Esophagus squamous epithelium (tissue), 5 donors: ENCODE measurements at places on chromosomes 11 and 22. TPM values are rescaled to one million over a fixed set of nuclear protein-coding genes. Genes with fewer than 3 reads are reported as not detected.

The FOLR3 gene
- not detected for total RNA-seq

The ANO5 gene
- 0.48 TPM for total RNA-seq

The APOBEC3B gene
- total RNA-seq: not detected

The MAJIN gene
- total RNA-seq: not detected

The MRGPRF gene
- 4.0 TPM for total RNA-seq

The ZNF143 gene
- 20.9 TPM for total RNA-seq

The BTBD18 gene
- not detected for total RNA-seq

The HTR3A gene
- not detected for total RNA-seq

The PHOX2A gene
- total RNA-seq: not detected

The ASCL2 gene
- 5.1 TPM for total RNA-seq

The SMTNL1 gene
- not detected for total RNA-seq

DNA sequence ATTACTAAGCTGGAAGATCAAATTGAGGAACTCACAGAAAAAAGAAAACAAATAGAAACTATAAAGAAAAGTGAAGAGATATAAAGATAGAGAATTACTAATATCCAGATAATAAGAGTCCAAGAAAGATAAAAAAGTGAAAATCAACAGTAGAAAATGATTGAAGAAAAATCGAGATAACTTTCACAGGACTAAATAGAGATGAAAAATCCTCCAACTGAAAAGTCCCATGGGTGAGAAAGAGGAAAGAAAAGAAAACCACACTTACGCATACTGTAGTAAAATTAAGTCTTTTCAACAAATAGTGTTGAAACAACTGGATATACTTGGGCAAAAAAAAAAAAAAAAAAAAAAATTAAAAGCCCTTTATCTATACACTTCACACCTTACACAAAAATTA lies 60.0 kb downstream of the ENTHD1 start:
- DNase-seq: no peak

DNA sequence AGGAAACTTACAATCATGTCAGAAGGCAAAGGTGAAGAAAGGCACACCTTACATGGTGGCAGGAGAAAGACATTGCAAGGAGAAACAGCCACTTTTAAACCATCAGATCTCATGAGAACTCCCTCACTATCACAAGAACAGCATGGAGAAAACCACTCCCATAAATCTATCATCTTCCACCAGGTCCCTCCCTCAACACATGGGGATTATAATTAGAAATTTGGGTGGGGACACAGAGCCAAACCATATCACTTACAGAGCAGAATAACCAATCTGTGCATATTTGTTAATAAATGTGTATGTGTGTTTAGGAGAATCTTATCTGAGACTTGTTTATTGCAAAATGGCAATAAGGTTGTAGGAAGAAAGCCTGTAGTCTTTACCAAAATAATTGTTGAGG lies 205.2 kb upstream of the ANO3 start:
- DNase-seq: no peak

- DNase-seq: no peak
Measured at GRCh38 chr11:78783846-78784245, 209.2 kb upstream of the NARS2 start.

- DNase-seq: no peak
Measured at GRCh38 chr11:33687733-33688479, 12.7 kb downstream of the C11orf91 start.

- no peak for DNase-seq
Measured at GRCh38 chr11:47550288-47551047, 2.5 kb downstream of the CELF1 start.

DNA sequence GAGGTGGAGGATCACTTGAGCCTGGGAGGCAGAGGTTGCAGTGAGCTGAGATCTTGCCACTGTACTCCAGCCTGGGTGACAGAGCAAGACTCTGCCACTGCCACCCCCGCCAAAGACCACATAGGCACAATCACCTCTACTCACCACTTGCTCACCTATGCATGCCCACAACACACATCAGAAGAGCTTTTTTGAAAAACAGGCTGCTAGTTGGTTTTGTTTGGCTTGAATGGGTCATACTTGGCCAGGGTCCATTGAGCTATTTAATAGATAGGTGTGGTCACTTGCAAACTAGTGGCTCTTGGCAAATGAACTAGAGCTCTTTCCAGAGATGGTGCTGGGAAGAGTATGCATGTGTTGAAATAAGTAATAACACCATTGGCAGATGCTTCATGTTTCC lies 80.1 kb downstream of the EMSY start:
- no peak for DNase-seq

GRCh38 chr11:20026629-20027555 lies 133.4 kb downstream of the DBX1 start:
- no peak for DNase-seq

DNA sequence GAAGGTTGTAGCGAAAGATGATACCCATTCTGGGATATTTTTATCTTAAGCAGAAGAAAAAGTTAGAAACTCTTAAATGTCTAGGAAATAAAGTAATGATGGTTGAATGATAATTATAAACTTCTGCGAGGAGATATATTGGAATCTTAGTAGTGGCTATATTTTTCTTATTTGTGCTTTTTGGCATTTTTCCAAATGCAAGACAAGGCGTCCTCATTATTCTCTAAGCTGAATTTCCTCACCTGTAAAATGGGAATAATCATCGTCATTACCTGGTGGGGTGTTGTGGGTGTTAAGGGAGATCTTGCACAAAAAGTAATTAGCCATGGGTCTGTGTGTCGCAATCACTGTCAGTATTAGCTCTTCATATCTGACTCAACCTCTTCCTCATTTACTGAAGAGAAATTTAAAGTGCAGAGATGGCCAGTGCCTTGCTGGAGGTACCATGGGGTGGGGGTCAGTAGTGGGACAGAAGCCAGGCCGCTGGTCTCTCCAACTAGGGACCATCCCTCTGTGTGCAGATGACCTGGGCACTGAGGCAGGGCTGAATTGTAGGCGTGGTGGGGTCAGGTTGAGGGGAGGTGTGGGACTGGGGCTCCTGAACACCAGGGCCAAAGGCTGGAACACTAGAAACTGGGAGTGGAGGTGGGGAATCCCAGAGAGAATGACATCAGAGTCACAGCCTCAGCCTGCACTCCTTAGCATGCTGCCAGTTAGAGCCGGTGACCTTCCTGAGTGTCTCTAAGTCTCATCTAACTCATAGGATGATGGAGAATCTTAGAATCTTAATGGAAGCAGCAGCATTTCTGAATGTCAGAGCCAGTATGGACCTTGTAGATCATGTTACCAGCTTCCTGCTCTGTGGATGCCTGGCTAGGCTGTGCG lies 4.1 kb downstream of the PITPNM1 start:
- no peak for DNase-seq

GRCh38 chr11:76670485-76671236 lies at the start of gene LRRC32:
Gene LRRC32, minus strand, starts transcription at chr11:76670747. Its CDS starts 4,793 bp downstream, at chr11:76665954.
- DNase-seq: no peak

DNA sequence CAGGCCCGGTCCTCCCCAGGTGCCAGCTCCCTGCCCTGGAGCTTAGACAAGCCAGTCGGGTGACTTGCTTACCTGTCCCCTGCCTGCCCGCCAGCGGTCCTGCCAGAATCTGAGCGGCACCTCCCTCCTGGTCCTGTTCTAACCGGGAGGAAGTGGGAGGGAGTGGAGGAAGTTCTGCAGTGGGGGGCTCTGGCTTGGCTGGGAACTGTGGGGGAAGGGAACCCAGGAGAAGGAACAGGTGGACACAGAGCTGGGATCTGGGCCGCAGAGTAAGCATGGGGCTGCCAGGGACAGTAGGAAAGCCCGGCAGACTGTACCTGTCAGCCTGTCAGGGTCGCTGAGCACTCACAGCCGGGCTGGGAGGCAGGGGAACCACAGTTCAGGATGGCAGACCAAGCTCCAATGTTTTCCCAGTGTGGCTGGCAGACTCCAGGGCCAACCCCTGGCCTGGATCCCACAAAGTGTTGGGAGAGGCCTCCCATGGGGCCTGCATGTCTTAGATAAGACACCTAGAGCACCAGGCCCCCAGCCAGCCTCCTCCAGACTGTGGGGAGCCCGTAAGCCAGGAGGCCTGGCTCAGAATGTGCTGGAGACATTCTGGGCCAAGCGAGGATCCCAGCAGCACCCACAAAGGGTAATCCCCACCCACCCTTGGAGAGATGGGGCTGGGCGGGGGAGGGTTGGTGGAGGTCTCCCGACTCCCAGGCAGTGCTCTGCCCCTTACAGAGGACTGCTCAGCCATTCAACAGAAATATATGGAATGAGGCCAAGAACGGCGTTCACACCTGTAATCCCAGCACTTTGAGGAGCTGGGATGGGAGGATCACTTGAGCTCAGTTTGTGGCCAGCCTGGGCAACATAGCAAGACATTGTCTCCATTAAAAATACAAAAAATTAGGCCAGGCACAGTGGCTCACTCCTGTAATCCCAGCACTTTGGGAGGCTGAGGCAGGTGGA lies 2.3 kb downstream of the CYB5R3 start:
- DNase-seq: no peak

GRCh38 chr11:75264971-75265370 lies 24.4 kb downstream of the TPBGL start:
- DNase-seq: no peak

DNA sequence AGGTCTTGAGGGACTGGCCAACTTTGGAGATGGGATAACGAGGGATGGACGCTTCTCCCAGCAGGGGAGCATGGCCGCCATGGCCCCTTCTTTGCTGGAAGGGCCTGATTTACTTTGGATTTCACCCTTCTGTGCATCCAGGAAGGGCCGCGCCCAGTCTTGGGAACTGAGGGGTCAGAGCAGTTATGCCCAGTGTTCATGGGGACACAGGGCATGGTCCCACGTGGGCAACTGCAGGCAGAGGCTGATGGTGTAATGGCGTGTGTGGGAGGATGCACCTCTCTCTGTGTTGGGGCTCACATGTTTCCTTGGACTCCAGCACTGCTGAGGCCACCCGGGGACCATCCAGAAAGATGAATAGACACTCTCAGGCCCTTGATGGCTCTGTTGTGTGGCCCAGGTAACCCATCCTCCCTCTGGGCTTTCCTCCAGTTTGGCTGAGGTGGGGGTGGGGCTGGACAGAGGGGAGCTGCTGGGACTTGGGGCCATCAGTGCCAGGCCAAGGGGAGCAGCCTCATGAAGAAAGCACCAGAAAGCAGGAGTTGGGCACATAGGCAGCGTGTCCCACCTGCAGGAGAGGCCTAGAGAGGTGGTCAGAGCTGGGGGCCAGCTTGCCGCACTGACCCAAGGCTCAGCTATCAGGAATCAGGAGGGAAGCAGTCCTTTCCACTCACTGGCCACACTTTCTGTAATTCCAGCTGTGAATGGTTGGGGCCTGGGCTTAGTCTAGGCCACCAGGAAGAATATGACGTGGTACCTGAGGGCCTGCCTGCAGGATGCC lies 1033.9 kb downstream of the TBC1D22A start:
- DNase-seq: no peak

- no peak for DNase-seq
Measured at GRCh38 chr11:45655347-45655756, 10.1 kb downstream of the CHST1 start.

- no peak for DNase-seq
Measured at GRCh38 chr11:105840391-105840790, 181.6 kb downstream of the MSANTD4 start.

GRCh38 chr22:30113494-30113893 lies 33.2 kb downstream of the HORMAD2 start:
- no peak for DNase-seq

GRCh38 chr22:46445771-46446420 lies 91.5 kb downstream of the CELSR1 start:
- DNase-seq: no peak

DNA sequence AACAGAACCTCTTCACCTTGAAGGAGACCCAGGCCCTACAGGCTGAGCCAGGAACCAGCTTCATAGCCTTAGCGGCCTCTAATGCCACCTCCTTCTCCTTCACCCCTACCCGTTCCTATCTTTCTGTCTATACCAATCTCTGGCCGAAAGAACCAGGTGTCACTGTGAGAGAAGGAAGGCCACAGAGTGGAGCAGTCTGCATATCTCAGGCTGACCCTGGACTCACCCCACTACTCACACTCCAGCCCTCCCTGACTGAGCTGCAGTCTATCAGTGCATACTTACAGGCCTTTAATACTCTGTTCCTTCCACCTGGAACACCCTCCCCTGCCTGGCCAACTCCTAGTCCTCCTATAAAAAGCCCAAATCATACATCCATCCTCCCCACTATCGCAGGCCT lies 32.7 kb downstream of the ARAP1 start:
- DNase-seq: no peak

- DNase-seq: no peak
Measured at GRCh38 chr11:8917157-8917825, 6.3 kb downstream of the AKIP1 start.

- DNase-seq: no peak
Measured at GRCh38 chr11:70646272-70647049, 248.1 kb downstream of the CTTN start.

- DNase-seq: no peak
Measured at GRCh38 chr22:20905415-20906386, 11.5 kb upstream of the CRKL start.

- DNase-seq: no peak
Measured at GRCh38 chr11:59614277-59615119, 1.1 kb downstream of the OSBP start.

- no peak for DNase-seq
Measured at GRCh38 chr11:66333896-66334604, 2.2 kb downstream of the RIN1 start.

DNA sequence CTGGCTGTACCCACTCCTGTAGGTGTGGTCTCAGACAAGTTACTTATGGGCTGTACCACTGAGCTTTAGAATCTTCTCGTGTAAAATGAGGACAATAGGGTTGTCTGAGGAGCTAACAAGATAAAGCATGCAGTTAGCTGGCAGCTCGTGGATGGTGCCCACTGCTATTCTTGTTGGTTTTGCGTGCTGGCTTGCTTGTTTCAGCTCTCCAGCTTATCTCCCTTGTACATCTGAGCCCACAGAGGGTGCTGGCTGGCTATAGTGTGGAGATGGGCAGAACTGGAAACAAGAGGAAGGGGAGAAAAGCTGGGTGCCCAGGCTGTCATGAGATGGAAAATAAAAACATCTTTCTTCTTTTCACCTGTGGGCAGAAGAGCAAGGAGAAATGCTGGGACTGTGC lies 46.5 kb upstream of the GALNT18 start:
- no peak for DNase-seq

DNA sequence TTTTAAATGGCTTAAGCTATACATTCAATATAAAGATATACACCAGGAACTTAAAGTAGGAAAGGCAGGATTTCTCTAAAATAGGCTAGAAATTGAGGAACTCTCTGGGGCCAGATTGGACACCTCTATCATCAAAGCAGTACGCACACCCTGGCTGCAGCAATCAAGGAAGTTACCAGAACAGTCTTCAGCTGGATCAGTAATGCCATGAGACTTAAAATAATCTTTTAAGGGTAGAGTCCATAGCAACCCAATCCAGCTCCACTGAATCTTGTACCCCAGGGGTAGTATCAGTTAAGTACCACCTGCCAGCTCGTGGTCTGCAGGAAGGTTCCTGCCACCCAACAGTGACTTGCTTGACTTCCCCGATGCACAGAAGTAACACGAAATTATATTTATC lies 3.0 kb downstream of the RDX start:
- DNase-seq: no peak
